ENCODE measurements at places on chromosomes 16 and 17.
A peak's percentile ranks its signal among the peaks of the same experiment; 100 is the strongest.

DNA sequence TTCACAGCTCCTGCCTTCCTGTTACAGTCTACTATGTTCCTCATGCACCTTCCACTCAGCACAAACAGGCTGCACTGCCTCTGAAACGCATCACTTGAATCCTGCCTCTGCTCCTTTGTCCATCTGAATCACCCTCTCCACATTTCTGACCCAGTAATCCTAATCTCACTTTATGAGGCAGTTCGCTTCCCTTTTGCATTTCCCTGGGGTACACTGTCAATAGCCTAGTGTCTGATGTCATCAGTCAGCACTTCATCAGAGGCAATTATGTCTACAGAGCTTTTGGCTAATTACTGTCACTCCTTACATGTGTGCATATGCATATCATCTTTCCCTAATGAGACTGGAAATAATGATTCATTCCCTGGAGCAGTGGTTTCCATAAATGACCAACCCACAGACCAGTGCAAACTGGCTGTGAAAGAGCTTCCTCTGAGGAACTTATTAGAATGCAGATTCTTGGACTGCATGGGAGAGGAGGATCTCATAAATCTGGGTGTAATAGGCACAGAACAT, 23.6 kb downstream of the CA4 start:
- DNase-seq = no peak

DNA sequence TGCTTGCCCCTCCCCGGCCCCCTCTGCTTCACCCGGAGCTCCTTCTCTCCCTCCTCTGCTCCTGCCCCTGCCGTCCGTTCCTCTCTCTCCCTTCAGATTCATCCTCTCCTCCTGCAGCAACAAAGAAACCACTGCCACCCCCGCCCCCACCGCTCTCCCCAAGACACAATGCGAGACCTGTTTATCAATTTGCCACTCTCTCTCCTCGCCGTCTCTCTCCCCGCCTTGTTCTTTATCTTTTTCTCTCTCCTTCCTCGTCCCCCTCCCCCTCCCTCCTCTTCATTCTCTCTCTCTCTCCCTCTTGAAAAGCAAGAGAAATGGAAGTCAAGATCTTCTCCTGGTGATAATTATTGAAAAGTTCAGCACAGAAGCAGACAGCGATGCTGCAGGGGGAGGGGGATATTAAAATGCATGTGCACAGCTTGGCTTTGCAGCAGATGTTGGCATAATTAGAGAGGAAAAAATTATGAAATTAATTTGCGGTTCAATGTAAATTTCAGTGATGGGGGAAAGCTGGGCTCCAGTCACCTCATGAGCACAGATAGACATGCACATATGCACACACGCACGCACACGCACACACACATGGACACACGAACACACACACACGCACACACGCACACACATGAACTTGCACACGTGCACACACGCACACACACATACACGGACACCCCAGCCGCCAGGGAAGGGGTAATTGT, 58.1 kb upstream of the CBFA2T3 start:
- DNase-seq = no peak

GRCh38 chr17:57853695-57854094, 3.9 kb upstream of the MRPS23 start:
- no peak for DNase-seq

GRCh38 chr17:50966163-50966666, 100.1 kb upstream of the TOB1 start:
- no peak for DNase-seq

DNA sequence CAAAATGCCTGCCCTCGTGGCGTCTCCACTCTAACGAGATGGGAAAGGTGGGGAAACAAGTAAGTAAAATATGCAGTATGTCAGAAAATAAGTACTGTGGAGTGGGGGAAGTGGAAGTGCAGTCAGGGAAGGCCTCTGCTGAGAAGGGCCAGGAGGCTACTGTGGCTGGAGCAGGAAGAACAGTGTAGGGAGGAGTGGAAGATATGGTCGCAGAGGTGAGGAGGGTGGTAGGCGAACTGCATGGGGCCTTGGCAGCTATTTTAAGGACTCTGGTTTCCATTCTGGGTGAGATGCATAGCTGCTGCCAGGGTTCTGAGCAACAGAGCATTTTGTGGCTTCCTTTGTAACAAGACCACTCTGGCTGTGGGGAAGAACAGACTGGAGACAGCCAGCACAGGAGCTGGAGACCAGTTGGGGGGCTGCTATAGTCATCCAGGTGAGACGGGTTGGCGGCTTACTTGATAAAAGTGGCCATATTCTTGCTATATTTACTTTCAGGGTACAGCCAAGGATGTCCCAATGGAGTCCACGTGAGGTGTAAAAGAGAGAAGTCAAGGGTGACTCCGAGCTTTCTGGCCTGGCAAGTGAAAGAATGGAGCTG, 42.6 kb downstream of the CYTH1 start:
- no peak for DNase-seq

- no peak for DNase-seq
Observed at GRCh38 chr17:70882504-70882903, 713.2 kb downstream of the KCNJ2 start.

DNA sequence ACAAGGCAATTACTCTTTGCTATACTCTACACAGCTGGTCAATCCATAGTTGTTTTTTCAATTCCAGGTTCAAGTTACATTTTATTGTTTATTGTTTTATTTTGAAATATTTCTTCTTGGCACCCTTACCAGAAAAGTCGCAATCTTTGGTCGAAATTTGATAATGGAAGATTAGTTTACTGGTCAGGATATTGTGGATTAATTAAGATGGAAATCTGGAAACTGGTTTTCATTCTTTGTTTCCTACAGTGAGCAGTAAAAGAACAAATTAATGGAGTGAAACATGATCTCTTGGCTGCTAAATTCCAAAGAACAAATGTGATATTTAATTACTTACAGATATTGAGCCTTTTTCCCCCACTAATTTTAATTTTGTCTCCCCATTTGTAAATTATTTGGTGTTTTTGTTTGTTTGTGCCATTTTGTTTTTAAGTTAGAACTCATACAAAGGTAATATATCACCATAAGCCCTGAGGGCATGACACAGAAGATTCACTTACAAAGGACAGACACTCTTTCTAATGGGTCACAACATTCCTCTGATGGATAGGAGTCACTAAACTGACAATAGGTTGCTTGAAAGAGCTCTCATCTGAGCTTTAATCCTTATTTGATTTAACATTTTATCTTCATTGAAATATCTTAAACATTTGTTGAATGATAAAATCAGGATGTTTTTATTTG, 700.2 kb downstream of the KCNJ2 start:
- no peak for DNase-seq

DNA sequence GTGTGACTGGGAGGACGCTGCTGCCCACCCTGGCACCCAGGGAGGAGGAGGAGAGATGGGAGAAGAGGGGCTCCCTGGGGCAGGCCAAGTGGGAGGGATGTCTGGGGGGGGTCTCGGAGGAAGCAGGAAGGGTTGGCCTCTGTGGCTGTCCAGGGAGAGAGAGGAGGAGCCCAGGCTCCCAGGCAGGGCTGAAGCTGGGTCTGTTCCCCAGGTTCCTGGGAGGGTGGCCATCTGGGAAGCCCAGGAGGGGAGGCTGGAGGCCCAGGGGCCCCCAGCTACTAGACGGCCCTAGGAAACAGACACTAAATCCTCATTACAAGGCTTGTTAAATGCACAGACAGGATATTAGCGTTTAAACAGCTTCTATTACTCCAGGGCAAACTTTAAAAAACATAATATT, 139.8 kb downstream of the ENGASE start:
- no peak for DNase-seq

GRCh38 chr17:31857920-31858641, 963 bp downstream of the COPRS start:
- peak; percentile 10 for DNase-seq

DNA sequence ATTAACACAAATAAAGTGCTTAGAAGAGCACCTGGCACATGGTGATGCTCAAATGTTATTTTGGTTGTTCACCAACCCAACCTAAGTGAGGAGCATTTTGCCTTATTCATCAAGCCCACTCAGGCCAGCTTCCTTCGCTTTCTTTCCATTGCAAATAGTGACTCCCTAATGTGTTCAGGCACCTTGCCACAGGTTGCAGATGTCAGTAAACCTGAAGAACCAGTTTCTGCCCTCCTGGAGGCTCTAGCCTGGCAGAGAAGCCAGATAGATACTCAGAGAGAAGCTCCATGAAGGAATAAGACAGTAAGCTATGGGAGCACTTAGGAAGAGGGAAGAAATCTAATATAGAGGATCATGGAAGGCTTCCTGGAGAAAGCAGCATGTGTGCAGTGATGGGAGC, 23.9 kb downstream of the GPR139 start:
- DNase-seq = no peak

- DNase-seq = no peak
Observed at GRCh38 chr17:58531661-58532554, 17.5 kb upstream of the MTMR4 start.

DNA sequence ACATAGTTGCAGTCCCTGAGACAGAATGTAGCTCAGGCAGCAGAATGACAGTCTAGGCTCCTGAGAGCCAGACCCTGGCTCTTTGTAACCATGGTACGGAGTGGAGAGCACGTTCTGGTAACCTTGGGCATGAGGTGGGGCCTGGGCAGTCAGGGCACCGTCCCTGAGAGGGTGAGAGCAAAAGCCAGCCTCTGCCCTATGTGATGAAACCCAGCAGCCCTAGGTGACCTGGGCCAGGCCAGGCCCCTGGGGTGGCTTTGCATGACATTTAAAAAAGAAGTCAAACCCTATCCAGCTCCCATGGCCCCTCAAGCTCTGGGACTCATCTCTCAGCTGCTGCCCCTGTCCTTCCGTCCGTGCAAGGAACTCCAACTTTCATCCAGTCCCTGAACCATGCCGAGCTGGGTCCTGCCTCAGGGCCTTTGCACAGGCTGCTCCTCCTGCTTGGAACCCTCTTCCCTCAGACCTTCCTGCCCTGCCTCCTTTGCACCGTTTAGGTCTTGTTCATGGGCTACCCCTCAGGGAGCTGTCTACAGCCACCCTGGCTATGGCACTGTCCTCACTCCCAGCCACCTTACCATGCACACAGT, 188.6 kb downstream of the NTN1 start:
- DNase-seq = no peak

DNA sequence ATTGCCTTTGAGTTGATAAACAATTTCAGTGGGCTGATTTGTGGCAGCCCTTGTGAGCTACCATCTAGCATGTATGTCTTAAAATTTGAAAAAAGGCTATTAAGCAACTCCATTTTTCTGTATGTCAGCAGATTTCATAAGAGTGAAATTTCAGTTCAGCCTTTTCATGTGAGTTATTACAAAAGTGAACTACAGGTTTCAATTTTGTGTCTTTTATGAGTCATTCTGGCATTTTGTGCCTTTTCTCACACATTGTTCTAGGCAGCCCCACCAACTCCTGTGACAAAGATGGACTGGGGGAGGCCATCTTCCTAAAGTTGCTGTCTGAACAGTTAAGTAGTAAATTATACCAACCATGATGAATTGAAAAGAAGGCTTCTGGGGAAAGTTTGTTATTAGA, 52.1 kb downstream of the USP10 start:
- no peak for DNase-seq

- DNase-seq = no peak
Observed at GRCh38 chr16:53154513-53154912, 99.7 kb downstream of the CHD9 start.

GRCh38 chr17:74860229-74860871, 665 bp upstream of the GRIN2C start:
- no peak for DNase-seq

GRCh38 chr17:4598776-4599504, 14.6 kb downstream of the SMTNL2 start:
- DNase-seq = no peak

DNA sequence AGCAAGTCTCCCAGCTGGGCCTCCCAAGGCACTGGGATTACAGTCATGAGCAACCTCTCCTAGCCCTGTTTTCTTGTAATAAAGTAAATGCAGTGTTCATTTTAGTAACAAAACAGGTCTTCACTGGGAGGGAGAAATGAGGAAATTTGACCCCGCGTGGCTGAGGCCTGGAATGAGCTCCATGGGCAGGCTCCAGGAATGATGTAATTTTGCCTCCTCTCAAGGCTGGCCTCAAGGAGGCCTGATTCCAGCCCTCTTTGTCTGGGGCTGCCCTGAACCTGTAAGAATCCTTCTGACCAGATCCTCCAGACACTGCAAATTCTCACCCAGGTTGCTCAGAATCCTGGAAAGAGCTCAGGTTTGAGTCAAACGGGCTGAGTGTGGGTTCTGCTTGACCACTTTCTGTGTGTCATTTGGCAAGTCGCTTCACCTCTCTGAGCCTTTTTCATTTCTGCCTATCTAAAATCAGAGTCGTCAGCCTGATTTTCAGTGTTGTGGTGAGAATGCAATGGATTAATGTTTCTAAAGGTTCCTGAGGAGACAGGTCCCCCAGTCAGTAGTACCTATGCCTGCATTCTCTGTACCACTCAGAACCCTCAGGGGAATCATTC, 57.1 kb downstream of the RAB11FIP4 start:
- DNase-seq = no peak

DNA sequence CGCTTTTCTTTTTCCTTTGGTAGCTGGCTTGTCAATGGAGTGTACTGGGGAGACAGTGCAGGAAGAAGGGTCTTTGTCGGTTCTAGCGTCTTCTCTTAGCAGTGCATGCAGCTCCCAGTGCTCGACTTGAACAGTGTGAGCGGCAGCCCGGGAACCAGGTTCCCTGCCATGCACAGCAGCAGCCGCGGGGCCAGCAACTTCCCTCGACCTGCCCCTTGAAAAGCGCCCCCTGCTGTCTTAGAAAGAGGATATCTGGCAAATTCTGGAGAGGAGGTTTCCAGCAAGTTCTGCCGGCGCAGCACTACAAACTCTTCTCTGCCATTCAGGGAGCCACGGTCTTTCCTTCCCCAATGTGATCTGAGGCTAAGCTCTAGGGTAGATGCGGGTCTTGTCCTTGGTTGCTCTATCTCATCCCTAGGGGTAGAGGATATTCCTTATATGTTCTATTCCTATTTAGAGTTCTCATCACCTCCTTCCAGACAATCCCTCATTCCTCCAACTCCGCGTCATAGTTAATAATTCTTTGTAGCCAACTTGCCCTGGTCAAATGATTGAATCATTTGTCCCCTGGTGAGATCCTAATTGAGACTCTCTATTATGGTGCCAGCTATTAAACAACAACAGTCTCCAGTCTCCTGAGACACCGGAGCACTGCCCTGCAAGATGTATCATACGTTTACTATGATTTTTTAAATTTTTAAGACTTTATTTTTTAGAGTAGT, 451.3 kb downstream of the PMP22 start:
- DNase-seq = no peak

- DNase-seq = peak; percentile 53
Observed at GRCh38 chr17:51275381-51275780, 15.0 kb downstream of the UTP18 start.

DNA sequence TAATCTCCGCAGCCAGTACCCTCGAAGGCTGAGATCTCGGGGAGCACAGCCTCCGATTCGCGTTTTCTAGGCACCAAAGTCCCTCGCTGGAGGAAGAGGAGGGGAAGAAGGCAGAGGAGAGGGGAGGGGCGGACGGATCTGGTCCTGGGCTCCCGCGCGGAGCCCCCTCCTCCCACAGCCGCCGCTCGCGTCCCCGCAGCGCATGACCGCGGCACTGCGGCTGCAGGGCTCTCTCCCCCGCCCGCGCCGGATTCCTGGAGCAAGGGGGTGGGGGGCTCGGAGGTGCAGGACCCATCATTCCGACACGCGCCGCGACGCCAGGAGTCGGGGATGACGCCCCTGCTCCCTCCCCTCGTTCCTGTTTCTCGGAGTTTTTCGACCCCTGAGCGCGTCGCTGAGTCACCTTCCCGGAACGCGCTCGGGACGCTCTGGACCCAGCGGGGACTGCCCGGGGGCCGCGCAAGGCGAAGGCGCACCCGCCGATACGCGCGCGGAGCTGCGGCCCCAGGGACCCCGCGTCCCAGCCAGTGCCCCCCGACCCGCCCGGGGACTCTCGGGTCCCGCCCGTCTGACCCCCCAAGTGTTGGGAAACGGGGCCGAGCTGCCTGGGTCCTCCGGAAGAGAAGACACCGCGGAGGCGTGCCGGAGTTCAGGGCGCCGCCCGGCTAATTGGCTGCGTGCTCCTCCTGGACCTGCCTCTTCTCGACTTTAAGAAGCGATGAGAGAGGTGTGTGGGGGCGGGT, 1.4 kb upstream of the SPHK1 start:
- DNase-seq = peak; percentile 36
